ENCODE measurements at places on chromosomes 12 and 14.

DNA sequence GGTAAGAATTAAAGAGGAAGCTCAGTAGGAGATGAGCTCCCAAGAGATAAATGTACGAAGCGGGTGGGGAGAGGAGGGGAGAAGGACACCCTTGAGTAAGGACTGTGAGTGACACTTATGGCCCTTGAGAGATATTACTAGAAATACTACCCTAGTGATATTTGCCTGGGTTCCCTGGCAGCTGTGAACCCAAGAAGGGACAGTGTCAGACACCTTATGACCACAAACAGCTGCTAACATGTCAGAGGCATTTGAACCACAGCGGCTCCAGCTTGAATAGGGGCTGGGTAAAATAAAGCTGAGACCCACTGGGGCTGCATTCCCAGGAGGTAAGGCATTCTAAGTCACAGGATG, 19.6 kb upstream of the SLC6A12 start:
- no peak for ATAC-seq

DNA sequence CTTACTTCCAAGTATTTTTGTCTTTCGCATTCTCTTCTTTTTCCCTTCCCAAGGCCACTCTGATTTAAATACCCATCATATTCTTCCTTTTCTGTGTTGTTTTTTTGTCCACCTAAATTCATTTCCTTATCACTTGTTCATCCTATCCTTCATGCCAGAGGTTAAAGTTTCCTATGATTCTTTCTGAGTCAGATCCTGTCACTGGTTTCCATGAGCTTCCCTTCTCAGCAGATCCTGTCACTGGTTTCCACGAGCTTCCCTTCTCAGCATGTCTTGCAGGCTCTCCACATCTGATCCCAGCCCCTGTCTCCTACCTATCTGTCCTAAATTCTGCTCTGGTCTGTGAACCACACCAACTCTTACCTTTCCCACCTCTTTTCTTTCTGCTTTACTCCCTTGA, 311.8 kb upstream of the RGS6 start:
- no peak for ATAC-seq

DNA sequence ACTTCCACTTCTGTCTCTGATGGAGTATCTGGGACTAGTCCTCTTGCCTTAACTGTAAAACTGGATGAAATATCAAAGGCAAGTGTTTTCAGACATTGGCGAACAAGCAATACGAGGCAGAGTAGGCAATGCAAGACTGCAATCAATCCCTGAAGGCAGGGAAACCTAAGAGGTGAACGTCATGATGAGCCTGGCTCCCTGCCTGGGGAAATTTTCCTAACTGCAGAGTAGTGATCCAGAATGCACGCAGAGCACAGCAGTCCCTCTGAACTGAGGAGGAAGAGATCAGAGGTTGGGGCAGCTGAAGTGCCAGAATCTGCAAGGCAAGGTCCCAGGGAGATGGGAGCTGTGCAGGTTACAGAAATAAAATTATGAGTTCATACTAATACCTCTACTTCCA, 18.5 kb downstream of the BHLHE41 start:
- ATAC-seq = no peak

GRCh38 chr14:106556665-106557289, 1030.4 kb downstream of the TMEM121 start:
- ATAC-seq = no peak

GRCh38 chr14:79483477-79484388, 727.6 kb downstream of the DIO2 start:
- no peak for ATAC-seq

GRCh38 chr14:91654836-91655235, 77.0 kb downstream of the CATSPERB start:
- no peak for ATAC-seq
